ENCODE measurements at places on chromosomes 6 and 20.

DNA sequence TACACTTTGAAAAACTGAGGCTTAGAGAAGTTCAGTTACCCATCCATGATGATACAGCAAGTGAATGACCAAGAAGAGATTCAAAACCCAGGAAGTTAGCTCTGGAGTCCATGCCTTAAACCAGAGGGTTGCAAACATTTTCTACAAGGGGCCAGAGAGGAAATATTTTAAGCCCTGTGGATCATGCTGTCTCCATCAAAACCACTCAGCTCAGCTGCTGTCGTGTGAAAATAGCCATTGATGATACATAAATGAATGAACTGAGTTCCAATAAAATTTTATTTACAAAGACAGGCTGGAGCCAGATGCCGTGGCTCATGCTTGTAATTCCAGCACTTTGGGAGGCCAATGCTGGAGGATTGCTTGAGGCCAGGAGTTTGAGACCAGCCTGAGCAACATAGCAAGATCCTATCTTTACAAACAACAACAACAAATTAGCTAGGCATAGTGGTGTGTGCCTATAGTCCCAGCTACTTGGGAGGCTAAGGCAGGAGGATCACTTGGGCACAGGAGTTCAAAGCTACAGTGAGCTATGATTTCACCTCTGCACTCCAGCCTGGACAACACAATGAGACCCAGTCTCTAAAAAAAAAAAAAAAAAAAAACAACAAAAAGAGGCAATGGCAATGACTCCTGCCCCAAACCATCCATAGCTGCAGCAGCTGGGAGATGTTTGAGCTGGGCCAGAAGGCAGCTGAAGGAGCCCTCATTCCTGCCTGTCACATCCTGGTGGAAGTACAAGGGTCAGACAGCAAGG lies 44.1 kb upstream of the RIN2 start:
- DNase-seq, result no peak

GRCh38 chr6:21831521-21832291 lies 238.2 kb downstream of the SOX4 start:
- DNase-seq, result no peak

- DNase-seq, result no peak
Measured at GRCh38 chr20:48828734-48829460, 1.1 kb upstream of the PREX1 start.

- no peak for DNase-seq
Measured at GRCh38 chr6:150184850-150185731, 42.2 kb downstream of the PPP1R14C start.

- DNase-seq, result no peak
Measured at GRCh38 chr20:8812817-8813216, 256.1 kb upstream of the PLCB4 start.

- no peak for DNase-seq
Measured at GRCh38 chr6:168598251-168599117, 157.5 kb downstream of the SMOC2 start.

- no peak for DNase-seq
Measured at GRCh38 chr20:59920944-59921343, 12.5 kb downstream of the SYCP2 start.

- DNase-seq, result no peak
Measured at GRCh38 chr6:35359744-35360348, 17.5 kb downstream of the PPARD start.

DNA sequence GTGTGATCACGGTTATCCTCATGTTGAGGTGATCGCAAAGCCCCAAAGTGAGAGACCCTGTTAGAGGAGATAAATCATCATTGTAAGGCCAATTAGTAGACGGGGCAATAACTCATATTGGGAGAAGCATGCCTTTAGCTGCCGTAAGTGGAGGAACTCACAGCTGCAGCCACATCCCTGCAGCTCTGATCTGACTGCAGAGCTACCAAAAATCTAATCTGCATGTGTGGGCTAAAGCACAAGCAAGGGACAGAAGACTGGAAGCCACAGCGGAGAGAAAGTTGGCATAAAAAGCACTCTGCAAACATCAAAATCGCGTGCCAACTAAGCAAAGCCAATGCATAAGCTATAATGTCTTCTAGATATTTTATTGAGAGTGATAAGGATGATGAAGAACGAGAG lies 79.8 kb downstream of the TBC1D7 start:
- DNase-seq, result no peak

GRCh38 chr20:35582741-35583404 lies 32.8 kb upstream of the SPAG4 start:
- DNase-seq, result no peak

DNA sequence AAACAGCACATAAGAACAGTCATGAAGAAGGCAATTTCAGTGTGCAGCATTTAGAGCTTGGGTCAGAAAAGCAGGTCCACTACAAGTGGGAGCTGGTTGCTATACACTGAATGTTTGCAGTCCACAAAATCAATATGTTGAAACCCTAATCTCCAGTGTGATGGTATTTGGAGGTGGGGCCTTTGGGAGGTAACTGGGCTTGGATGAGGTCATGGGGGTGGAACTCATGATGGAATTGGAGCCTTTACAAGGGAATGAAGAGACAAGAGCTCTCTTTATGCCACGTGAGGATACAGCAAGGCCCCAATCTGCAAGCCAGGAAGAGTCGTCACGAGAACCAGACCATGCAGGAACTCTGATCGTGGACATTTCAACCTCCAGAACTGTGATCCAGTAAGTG lies 216.7 kb upstream of the SLC35B3 start:
- DNase-seq, result no peak

- DNase-seq, result no peak
Measured at GRCh38 chr6:150543178-150543577, 56.5 kb upstream of the PLEKHG1 start.

DNA sequence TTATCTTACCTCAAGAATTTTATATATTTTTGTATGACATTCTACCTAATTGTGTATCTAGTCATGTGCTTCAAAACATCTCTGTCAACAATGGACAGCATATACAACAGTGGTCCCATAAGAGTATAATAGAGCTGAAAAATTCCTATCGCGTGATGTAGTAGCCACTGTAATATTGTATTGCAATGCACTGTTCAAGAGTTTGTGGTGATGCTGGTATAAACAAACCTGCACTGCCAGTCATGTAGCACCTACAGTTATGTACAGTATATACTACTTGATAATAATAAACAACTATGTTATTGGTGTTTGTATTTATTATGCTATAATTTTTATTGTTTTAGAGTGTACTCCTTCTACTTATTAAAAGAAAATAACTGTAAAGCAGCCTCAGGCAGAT lies 672.7 kb downstream of the CD109 start:
- DNase-seq, result no peak

DNA sequence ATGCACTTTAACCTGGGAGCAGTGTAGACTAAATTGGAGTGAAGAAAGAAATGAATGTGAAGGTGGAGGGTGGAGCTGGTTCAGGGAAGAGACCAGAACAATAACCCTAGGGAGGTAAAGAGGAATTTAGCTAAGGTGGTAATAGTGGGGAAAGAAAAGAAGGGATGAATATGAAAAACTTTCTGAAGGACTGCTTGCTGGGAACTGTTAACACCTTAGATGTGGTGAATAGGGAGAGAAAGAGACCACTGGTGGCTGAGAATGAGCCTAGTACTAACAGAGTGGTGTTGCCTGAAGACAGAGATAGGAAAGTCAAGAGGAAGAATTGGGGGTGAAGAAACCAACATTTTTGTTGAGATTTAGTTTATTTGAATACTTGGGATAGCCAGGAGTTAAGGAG lies 78.4 kb upstream of the HS3ST5 start:
- DNase-seq, result no peak

- no peak for DNase-seq
Measured at GRCh38 chr6:41966214-41966920, 24.8 kb upstream of the CCND3 start.

- no peak for DNase-seq
Measured at GRCh38 chr6:10417681-10418104, 2.8 kb upstream of the TFAP2A start.

DNA sequence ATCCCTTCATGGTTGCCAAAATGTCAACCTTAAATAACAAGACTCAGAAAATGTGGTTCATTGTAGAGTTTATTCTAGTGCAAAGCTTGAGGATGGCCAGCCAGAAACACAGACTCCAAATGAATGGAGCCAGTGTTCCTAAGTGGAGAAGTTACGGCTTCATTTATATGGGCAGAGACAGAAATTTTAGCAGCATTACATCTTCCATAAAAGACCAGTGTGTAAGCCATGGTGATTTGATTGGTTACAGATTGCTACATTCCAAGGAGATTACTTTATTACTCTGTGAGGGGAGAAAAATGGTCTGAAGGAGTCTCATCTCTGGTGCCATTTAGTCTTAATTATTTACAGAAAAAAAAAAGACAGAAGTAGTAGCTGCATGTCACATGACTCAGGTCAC lies 97.8 kb downstream of the OTOR start:
- no peak for DNase-seq

- no peak for DNase-seq
Measured at GRCh38 chr6:43399932-43400487, 27.3 kb upstream of the ABCC10 start.

GRCh38 chr6:119090256-119090655 lies 11.8 kb upstream of the FAM184A start:
- DNase-seq, result no peak

- no peak for DNase-seq
Measured at GRCh38 chr20:42530855-42531448, 658.8 kb downstream of the PTPRT start.

DNA sequence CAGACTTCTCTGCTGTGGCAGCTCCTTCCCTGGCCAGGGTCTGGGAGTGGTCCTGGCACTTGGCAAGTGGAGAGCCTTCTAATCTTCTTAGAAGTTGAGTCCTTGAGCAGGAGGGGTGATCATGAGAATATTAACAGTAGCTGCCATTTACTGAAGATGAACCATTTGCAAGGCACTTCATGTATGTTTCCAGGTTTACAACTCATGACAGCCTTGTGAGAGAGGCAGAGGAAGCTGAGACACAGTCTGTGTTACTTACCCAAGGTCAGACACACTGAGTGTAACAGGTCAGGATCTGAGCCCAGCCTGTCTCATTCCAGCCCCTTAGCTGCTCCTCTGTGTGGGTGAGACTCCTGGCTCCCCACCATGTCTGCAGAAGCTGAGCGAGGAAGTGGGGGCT lies 45.5 kb upstream of the SRF start:
- no peak for DNase-seq

Data from esophagus squamous epithelium (tissue), 5 donors.